ENCODE measurements at places on chromosomes 13 and 19.

- no peak for DNase-seq
Measured at GRCh38 chr13:24148414-24149235, 11.9 kb upstream of the SPATA13 start.

GRCh38 chr19:42420055-42420544 lies 7.1 kb downstream of the LIPE start:
- no peak for DNase-seq

GRCh38 chr13:111936267-111936925 lies 130.6 kb upstream of the SOX1 start:
- no peak for DNase-seq

GRCh38 chr13:21116141-21116540 lies 54.8 kb upstream of the LATS2 start:
- no peak for DNase-seq

- no peak for DNase-seq
Measured at GRCh38 chr19:43688059-43688701, 18.2 kb upstream of the PLAUR start.

DNA sequence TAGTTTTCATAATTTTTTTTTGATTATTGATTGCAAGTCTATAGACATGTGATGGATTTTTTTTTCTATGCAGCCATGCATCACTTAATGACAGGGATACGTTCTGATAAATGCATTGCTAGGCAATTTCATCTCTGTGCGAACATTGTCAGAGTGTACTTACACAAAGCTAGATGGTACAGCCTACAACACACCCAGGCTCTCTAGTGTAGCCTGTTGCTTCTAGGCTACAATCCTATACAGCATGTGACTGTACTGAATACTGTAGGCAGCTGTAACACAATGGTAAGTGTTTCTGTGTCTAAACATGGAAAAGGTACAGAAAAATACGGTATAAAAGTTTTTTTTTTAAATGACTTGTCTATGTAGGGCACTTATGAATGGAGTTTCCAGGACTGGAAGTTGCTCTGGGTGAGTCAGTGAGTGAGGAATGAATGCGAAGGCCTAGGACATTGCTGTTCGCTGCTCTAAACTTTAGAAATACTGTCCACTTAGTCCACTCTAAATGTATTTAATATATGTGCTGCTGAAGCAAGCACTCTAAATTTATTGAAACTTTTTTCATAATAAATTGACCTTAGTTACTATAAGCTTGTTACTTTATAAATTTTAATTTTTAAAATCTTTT lies 20.3 kb downstream of the SPATA13 start:
- DNase-seq, result no peak

DNA sequence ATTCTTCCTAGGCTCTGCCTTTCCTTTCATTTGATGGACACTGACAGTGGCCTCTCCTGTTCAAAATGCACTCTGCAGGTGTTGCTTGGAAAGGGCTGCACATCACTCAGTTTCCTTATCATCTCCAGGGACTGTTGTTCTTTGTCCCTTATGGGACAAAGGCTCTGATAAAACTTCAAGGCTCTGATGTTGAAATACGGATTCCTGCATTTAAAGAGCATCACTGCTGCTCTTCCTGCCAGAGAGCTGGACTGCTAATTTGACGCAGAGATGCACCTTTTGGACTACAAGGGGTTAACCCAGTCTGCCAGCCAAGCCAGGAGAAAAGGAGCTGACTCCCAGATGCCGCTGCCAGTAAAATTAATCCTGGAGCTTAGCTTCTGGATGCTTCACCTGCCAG lies 952.1 kb downstream of the DIAPH3 start:
- no peak for DNase-seq

DNA sequence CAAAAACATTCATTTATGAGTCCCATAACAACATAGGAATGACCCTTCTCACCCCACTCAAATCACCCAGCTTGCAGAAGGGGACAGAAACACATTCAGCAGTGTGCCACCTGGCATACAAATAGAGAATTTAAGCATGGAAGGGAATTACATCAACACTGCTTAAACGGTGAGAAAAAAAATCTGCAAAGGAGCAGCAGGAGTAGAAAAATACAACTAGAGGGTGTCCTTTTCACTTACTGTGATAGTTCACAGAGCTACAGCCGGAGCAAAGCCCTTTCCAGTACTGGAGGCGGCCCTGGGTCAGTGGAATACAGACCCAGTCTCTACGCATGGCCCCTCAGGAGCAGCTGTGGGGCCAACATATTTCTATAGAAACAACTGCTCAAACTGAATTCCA lies 764.3 kb upstream of the ARGLU1 start:
- DNase-seq, result no peak

GRCh38 chr19:10104130-10104513 lies 1.6 kb upstream of the ANGPTL6 start:
- no peak for DNase-seq

- DNase-seq, result no peak
Measured at GRCh38 chr13:84606616-84607015, 724.3 kb upstream of the SLITRK1 start.

DNA sequence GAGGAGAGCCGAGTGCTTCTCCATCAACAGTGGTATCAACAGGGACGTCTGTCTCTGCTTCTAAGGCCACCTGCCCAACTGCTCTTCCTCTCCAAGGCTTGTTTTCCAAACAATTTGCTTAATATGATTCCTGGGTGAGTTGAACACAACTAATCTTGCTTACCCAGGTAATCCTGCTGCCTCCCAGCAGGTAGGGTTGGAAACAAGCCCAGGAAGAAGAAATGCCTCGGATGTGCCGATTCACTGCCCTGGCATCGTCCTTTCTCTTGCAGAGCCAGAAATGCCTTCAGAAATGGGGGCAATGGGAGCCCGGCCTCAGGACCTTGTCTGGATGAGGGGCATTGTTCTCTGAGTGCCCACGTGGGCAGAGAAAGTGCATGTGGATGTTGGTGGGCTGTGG lies 51.9 kb upstream of the C1QTNF9B start:
- no peak for DNase-seq

GRCh38 chr13:38496917-38497316 lies 147.3 kb downstream of the UFM1 start:
- DNase-seq, result no peak

GRCh38 chr13:107373551-107373950 lies 805.6 kb upstream of the ARGLU1 start:
- no peak for DNase-seq

DNA sequence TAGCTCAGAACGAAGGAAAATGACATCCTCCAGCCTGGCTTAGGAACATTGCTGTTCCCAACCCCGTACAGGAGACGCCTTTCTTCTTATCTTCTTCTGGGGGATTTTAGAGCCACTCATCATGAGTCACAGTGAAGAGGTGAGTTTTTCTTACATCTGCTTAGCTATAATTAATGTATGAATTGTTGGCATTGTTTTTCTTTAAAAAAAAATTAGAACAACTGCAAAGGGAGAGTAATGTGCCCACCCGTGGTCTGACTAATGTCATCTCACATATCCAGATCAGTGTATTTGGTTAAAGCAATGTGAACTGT lies 310.6 kb upstream of the TSHZ3 start:
- DNase-seq, result no peak

GRCh38 chr13:80037505-80037888 lies 303.4 kb downstream of the SPRY2 start:
- DNase-seq, result no peak

DNA sequence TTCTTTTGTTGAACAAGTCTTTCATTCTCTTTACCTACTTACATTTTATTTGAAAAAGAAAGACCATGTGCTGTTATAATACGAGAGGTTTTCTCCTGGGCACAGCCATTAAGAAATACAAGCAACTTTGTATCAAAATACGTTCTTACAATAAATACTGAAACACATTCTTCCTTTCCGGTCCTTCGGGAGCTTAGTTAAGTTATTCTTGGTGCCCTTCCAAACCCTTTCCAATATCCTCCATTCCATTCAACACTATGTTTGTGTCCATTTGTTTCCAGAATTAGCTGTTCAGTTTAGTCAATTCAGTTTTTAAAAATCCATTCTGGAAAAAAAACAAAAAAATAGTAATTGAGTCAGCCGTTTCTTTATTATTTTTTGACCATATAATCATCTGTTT lies 746.8 kb upstream of the SLC10A2 start:
- DNase-seq, result no peak

Measured in ascending aorta (tissue), 2 donors.